Activated T-cell treated with anti-CD3 and anti-CD28 coated beads, Interleukin-2, amount 50 U/mL, for 72 hours (primary cell): ENCODE measurements at places on chromosomes 12 and 14.

GRCh38 chr14:44135972-44136371, 371.1 kb downstream of the FSCB start:
- no peak for DNase-seq

GRCh38 chr14:90850487-90850886, 34.3 kb upstream of the TTC7B start:
- no peak for DNase-seq

GRCh38 chr12:89622115-89622514, 86.5 kb downstream of the ATP2B1 start:
- DNase-seq: no peak

GRCh38 chr14:92513966-92514843, 624 bp downstream of the RIN3 start:
- peak; percentile 40 for DNase-seq
